ENCODE measurements at places on chromosomes 12 and 14. TPM values are rescaled to one million over a fixed set of nuclear protein-coding genes. Genes with fewer than 3 reads are reported as not detected.

DNA sequence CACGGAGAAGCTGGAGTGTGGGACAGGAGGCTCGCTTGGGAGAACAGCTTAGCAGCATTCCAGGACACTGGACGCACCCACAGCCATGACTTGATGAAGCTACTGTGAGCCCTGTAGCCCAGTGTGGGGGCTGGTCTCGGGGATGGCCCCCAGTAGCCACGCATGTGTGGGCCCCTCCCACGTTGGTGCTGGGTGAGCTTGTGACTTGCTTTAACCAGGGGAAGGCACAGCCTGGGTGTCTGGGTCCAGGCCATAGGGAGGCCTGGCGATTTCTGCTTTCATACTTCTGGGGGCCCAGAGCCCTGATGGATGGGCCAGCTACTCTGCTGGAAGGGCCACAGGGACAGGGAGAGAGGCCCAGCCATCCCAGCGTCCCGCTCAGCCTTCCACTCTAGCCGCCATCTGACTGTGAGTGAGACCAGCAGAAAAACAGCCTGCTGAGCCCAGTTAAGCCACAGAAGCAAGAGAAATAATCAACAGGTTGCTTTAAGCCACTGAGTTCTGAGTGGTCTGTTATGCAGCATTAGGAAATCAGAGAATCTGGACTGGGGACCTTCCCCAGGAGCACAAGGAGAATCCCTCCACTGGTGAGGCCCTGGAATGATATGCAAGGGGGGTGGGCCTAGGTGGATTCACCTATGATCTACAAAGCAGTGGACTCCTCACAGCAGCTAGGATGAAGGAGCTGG lies 16.1 kb downstream of the DIO3 start:
- DNase-seq = no peak

DNA sequence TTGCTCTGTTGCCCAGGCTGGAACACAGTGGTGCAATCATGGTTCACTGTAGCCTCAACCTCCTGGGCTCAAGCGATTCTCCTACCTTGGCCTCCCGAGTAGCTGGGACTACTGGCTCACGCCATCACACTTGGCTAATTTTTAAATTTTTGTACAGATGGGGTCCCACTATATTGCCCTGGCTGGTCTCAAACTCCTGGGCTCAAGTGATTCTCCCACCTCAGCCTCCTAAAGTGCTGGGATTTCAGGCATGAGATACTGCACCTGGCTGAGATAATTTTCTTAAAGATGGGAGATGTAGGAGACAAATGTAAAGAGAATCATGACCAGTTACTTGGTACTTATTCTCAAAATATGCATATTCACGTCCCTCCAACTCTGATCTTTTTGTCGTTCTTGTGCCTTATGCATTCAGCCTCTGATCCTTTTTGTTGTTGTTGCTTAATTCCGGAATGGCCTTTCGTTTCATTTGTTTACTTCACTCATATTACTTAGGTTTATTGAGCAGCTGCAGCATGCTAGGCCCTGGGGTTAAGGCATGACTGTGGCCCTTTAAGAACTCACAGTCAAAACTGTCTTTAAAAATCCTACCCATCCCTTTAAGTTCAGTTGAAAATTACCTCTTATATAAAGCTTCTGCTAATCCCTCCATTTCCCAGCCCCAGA lies 8.9 kb downstream of the RBMS2 start:
- DNase-seq = peak; percentile 41

DNA sequence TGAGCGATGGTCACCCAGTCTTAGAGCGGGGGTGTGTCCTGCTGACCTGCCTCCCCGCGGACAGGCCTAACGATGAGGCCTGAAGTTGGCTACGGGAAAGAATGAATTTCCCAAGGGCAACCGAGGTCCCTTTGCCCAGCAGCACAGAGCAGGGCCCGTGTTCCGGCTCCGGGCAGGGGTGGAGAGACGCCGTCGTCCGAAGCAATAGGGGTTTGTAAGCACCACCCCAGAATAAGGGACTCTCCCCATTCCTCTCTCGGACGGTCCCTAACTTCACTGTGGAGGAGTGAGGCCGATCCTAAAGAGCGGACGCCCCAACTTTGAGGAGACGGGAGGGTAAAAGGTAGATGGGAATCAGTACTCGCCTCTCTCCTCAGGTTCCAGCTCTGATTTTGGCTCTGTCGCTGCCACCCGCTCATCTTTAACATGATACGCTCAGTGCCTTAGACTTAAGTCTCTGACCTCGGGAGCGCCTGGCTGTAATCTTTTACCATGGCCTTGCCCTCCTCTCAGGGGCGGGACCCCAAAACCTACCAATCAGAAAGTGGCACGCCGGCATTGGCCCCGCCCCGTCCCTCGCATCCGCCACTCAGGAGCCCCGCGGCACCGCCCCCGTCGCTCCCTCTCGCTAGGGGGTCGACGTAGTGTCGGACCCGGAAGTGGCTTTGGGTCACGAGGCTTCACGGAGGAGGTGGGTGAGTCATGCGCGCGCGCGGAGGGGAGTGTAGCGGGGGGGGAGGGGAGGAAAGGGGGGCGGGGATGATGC lies at the start of gene DDIT3:
DDIT3 (minus strand) TSS at position 462 of the 766 bp plus-strand sequence. CDS start 3,108 bp downstream, outside the sequence.
- DNase-seq = peak; percentile 98

DNA sequence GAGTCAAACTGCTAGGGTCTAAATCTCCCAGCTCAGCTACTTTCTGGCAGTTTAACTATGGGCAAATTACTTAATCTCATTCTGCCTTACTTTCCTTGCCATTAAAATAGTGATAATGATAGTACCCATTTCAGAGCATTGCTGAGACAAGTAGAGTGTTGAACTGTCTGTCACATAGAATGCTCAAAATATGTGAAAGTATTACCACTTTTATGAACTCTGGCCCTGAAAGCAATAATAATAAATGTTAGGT lies 19.9 kb downstream of the SRGAP1 start:
- no peak for DNase-seq

- peak; percentile 75 for DNase-seq
These were observed 131.1 kb downstream of the CACNA1C start for GRCh38 chr12:2183556-2184541.

DNA sequence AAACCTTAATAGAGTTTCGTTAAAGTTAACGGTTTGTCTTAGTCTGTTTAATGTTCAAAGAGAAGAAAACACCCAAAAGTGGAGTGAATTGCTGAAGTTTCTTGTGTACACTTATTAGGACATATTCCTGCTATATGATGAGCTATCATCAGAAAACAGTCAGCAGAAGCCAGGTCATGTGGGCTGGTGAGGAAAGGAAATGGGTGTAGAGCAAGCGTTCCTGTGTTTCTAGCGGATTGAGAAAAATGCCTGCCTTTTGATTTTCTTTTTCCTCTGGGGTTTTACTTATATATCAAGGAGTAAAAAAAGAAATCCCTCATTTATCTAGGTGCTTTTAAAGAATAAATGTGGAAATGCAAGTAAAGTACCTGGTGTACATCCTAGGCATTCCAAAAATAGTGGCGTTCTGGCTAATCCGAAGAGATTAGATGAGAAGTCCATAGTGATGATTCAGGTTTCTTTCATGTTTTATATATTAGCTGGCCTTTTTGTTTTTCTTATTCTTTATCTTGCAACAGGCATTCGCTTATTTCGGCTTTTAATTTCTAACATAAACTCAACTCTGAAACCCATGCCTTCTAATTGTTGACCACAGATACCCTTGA lies 50.7 kb downstream of the FLRT2 start:
- DNase-seq = peak; percentile 30

GRCh38 chr12:132329720-132330548 lies 545 bp upstream of the GALNT9 start:
- DNase-seq = no peak

ARL1 gene
- 126 TPM for total RNA-seq

DPF3 gene
- total RNA-seq = 32.8 TPM

LRRC10 gene
- total RNA-seq = not detected

GRCh38 chr14:99035268-99035667 lies 236.7 kb downstream of the BCL11B start:
- no peak for DNase-seq

KRT73 gene
- not detected for total RNA-seq

RFX4 gene
- not detected for total RNA-seq

DNA sequence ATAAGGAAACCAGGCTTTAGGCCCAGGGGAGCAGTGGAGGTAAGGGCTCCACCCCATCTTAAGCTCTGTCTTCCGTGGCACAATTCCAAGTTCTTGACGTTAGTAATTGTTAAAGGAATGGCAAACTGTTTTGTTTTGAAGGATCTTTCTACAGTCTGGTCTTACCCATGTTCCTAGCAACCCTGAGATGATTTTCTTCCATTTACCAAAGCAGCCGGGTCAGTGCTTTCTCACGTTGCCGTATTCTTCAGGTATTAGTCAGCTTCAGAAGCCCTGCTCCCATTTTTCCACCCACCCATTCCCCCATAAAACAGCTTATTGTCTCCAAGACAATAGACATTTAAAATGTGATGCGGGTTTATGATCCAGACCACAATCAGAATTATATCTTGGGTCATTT lies 10.3 kb downstream of the NRIP2 start:
- DNase-seq = no peak

LAG3 gene
- total RNA-seq = not detected

DNA sequence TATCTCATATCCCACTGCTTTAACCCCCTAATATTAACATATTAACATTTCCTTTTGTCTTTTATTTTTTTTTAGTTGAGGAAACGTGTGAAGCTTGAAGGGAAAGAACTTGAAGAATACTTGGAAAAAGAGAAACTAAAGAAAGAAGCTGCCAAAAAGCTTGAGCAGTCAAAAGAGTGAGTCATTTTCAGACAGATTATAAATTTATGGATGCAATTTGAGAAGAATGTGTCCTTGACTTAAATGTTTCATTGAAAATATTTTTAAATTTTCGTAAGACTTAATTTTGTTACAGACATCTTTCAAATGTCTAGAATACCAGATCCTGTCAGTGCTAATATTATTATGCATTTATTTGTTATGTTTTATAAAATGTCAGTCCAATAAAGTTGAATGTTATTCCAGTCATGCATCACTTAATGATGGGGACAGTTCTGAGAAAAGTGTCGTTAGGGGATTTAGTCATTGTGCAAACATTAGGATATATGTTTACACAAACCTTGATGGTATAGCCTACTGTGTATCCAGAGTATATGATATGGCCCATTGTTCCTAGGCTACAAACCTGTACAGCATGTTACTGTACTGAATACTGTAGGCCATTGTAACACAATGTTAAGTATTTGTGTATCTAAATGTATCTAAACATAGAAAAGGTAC lies 32.6 kb downstream of the CPSF2 start:
- DNase-seq = peak; percentile 21

DNA sequence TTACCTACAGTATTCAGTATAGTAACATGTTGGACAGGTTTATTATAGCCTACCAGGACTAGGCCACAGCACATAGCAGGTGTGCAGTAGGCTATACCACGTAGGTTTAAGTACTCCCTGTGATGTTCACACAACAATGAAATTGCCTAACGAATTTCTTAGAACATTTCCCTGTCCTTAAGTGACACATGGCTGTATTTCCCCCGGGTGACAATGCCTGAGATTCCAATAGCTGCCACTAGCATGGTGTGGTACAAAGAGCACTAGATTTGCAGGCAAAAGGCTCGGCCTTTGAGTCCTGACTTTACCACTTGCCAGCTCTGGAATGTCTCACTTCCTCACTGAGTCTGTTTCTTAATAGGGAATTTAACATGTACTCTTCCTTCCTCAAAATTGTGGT lies 19.7 kb downstream of the PTPN21 start:
- no peak for DNase-seq

C1QL4 gene
- 0.18 TPM for total RNA-seq

- no peak for DNase-seq
These were observed 2.4 kb downstream of the KRT73 start for GRCh38 chr12:52615912-52616311.

DAO gene
- not detected for total RNA-seq

- no peak for DNase-seq
These were observed 47.5 kb downstream of the GALNT4 start for GRCh38 chr12:89476904-89477595.

GRCh38 chr12:538731-539539 lies 79.2 kb downstream of the B4GALNT3 start:
- peak; percentile 42 for DNase-seq

- no peak for DNase-seq
These were observed 71.6 kb downstream of the ASCL4 start for GRCh38 chr12:107845980-107846659.

DNA sequence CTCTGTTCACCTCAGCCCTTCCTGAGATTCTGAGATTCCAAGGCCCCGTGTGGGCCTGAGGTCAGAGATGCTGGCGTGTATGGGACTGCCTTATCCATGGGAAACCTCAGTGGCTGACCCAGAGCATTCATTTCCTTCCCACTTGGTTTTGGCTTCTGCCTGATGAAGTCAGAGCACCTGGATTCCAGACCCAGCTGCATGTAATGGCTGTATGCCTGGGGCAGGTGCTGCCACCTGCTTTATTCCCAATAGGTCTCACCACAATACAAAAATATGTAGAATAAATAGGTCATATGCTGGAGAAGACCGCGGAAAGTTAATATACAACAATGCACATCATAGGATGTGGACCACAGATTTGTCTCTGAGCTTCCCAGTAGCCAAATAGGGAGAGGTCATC lies 25.6 kb downstream of the FIGNL2 start:
- DNase-seq = no peak

DNA sequence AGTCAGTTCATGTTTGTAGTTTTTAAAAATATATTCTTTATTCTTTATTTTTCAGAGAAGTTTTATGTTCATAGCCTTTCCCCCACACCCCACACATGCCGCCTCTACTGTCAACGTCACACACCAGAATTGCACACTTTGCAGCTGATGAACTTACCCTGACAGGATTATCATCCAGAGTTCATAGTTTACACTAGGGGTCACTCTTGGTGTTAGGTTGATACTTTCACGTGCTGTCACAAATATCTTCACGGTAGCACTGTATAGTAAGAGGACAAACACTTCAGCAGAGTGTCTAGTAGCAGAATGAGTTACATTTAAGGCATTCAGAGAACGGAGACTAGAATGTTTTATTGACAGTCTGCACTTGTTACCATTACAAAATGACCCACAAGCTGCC lies 5.1 kb downstream of the DPPA3 start:
- DNase-seq = no peak

DCAF4 gene
- total RNA-seq = 24.7 TPM

DNA sequence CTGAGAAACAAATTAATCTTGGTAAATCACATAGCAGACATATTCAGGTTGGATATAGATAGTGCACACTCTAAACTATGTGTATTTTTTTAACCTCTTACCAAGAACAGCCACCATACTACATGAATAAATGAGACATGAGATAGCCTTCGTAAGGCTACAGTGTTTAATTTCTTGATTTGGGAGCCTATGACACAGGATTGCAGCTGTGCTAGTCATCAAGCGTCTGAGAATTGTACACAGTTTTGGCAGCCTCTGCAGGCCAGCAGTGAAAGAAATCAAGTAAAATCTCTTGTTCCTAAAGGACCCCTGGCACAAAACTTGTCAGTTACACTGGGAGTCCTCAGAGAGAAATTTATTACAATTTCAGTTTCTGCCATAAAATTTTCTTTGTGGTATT lies 236.1 kb downstream of the C12orf50 start:
- DNase-seq = peak; percentile 81

- DNase-seq = no peak
These were observed 215.6 kb downstream of the SLC6A15 start for GRCh38 chr12:84696908-84697540.

- DNase-seq = no peak
These were observed 357.1 kb upstream of the PDE3A start for GRCh38 chr12:20011200-20011599.
